Cardiac septum (tissue), 1 donor: ENCODE measurements at places on chromosomes 12 and 14.
A peak's percentile ranks its signal among the peaks of the same experiment; 100 is the strongest.

- DNase-seq = peak; percentile 90
Measured at GRCh38 chr14:24366721-24367513, 1.1 kb upstream of the NFATC4 start.

DNA sequence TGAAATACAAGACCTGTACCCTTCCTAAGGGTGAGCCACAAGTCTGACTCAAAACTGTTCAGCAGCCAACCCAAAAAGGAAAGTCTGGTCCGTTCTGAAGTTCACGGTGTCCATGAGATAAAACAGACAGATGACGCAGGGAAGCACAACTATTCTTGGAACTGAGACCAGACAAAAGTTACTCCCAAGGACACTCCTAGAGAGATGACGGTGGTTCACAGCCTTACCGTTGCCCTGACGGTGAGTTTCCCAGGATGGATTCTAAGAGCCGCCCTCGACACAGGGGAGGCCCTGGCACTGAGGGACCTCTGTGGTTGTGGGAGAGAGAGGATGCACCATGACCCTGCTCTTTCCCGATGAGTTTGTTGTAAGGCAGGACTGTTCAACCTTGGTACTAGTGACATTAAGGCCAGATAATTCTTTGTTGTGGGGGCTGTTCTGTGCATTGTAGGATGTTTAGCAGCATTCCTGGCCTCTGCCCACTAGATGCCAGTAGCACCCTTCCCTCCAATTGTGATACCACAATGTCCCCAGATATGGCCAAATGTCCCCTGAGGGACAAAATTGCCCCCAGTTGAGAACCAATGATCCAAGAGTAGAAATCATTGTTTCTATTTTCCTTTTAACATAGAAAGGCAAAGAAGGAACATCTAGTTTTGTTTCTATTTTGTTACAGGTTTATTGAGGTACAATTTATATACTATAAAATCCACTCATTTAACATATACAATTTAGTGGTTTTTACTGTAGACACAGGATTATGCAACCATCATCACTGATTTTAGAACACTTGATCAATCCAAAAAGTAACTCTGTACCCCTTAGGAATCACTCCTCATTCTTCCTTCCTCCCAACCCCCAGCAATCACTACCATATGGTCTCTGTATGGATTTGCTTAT, 23.0 kb downstream of the OR10P1 start:
- DNase-seq = peak; percentile 76

DNA sequence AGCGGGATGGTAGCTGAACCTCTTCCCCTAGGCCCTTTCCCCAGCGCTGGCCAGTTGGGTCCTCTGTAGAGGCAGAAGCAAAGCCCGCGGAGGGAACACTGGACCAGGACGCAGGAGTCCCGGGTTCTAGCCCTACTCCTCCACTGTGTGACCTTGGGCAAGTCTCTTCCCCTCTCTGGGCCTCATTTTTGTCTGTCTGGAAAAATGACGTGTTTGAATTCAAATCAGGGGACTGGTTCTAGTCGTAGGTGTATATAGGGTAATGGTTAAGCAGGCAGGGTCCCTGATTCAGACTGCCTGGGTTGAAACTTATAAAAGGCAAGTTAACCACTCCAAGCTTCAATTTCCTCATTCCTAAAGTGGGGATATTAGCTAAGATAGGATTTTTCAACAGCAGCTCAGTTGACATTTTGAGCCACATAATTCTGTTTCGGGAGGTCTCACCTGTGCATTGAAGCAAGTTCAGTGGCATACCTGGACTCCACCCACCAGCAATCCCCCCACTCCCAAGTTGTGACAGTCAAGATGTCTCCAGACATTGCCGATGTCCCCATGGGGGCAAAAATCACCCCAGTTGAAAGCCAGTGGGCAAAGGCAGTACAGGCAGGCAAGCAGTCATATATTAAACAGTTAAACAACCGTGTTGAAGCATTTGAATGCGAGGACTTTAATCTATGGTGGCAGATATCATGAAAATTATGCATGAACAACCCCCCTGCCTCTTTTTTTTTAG, 899 bp downstream of the TPCN1 start:
- DNase-seq = no peak

DNA sequence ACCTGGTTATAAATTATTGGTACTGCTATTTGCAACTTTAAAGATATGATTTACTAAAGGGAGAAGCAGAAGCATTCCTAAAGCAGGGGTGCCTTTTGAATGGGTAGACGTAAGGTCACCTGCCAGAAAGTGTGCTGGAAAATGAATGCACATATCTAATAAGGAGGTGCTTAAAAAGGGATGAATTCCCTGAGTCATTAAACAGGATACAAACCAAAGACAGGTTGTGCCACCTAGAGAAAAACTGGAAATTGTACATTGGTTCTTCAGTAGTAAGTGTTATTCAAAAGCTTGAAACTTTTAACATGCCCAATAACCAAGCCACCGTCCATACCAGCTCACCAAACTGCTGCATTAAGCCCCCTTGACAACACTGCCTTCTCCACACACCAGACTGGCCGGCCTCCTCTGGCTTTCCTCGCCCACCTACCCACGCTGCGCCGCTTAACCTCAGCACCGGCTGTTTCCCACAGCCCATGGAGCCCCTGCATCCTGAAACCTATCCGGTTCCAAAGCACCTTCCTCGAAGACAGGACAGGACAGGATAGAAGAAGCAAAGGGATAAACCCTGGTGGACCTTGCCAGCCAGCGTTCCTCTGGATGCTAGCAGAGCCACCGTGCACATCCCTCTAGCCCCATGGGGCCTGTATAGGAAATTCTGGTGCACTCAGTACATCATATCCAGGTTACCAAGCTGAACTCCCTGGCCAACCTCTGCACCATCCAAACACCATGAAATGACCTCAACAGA, 201.5 kb upstream of the CAND1 start:
- no peak for DNase-seq

DNA sequence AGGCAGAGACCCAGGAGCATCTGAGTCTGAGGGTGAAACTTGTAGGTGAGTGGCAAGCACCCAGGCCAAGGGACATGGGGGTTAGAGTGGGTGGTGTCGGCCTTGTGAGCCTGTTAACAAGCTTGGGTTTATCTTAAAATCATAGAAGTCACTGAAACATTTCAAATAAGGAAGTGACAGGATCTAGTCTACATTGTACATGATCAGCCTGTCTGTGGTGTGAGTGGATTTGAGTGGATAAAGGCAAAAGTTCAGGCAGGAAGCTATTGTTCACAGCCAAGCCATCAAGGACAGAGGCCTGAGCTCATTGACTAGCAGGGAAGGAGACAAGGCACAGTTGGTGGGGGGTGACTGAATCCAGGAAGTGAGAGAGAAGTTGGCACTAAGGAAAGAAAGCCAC, 59.3 kb upstream of the FKBP4 start:
- DNase-seq = no peak

GRCh38 chr12:109927622-109928021, 27.5 kb downstream of the TCHP start:
- DNase-seq = no peak

- DNase-seq = no peak
Measured at GRCh38 chr14:77004711-77005460, 23.6 kb downstream of the IRF2BPL start.

DNA sequence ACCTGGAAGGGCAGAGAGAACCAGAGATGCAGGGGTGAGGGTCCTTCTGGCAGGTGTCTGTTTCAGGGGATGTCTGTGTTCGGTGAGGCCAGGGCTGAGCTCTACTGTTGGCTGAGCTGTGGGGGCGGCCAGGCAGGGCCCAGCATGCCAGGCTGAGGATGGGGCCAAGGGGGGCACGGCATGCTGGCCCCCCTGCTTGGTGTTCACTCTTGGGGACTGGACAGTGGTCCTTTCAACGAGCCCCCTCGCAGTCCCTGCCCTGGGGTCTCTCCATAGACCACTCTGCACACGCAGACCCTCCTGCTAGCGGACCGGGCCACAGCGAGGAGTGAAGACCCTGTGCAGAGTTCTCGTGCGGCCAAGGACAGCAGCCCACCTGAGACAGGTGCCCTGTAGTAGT, 56.3 kb downstream of the KIF26A start:
- no peak for DNase-seq

DNA sequence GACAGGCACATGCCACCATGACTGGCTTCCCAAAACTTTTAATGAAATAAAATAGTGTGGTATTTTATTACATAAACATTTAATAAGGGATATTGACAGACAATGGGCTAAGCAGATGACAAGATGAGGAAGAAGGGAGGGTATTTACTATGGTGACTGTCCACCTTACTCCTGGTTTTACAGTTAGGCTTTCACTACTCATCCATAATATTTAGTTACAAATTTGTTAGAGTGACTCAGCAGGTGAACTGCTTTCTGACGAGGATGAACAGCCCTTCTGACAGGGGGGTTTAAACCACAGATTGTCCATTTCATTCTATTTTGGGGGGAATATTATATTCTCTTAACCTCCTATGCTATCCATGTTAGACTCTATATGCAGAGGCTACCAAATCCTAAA, 3.6 kb upstream of the PALS1 start:
- no peak for DNase-seq

DNA sequence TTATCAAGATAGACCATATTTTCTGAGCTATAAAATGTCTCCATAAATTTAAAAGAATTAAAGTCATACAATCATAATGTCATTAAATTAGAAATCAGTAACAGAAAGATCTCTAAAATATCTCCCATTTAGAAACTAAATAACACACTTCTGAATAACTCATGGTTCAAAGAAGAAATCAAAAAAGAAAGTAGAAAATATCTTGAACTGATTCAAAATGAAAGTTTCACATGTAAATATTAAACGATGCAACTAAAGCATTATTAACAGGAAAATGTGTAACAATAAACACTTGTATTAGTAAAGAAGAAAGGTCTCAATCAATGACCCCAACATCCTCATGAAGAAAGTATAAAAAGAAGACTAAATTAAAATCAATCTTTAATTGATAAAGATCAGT, 50.5 kb upstream of the PZP start:
- no peak for DNase-seq

DNA sequence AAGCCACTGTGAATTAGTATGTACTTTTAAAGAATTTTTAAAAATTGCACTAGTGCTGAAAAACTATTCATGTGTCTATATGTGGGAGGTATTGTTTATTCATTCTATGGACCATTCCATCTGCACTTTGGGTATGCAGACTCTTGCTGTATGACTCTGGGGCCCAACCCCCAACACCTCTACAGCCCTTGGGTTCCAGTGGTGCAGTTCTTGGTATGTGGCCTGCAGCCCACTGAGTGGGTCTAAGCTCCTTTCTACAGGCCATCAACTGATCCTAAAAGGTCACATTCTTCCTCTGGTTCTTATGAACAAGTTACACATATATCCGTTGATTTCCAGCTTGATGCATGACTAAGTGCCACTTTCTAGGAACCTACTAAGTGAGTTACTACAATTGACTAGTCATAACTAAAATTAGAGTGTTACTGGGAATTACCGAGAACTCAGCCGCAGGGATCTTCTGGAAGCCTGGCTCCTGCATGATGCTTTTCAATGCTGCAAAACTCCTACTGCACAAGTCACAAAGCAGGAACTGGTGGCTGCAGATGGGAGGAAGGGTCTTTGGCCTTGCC, 62.4 kb upstream of the MED13L start:
- no peak for DNase-seq

- no peak for DNase-seq
Measured at GRCh38 chr12:123270214-123271000, 1.2 kb downstream of the CDK2AP1 start.

GRCh38 chr14:100576091-100577085, 10.8 kb downstream of the BEGAIN start:
- DNase-seq = peak; percentile 36

DNA sequence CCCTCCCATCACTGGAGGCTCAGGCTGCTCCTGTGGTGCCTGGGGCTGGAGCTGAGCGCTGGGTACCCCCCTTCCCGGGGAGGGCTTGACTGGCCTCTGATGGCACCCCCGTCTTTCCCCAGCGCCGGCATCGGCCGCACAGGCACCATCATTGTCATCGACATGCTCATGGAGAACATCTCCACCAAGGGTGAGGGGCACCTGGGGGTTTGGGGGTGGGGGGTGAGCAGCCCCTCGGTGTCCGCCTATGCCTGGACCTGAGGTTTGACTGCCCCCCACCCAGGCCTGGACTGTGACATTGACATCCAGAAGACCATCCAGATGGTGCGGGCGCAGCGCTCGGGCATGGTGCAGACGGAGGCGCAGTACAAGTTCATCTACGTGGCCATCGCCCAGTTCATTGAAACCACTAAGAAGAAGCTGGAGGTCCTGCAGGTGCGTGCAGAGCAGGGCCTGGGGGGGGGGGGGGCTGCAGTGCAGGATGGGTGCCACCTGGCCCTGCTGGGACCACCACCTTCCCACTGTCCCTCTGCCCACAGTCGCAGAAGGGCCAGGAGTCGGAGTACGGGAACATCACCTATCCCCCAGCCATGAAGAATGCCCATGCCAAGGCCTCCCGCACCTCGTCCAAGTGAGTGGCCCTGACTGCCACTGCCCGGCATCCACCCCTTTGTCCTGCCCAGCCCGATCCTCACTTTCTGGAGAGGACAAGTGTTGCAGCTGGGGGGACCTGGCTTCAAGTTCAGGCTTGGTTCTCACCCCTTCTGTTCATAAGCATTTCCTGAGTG, 8.8 kb downstream of the PTPN6 start:
- no peak for DNase-seq

DNA sequence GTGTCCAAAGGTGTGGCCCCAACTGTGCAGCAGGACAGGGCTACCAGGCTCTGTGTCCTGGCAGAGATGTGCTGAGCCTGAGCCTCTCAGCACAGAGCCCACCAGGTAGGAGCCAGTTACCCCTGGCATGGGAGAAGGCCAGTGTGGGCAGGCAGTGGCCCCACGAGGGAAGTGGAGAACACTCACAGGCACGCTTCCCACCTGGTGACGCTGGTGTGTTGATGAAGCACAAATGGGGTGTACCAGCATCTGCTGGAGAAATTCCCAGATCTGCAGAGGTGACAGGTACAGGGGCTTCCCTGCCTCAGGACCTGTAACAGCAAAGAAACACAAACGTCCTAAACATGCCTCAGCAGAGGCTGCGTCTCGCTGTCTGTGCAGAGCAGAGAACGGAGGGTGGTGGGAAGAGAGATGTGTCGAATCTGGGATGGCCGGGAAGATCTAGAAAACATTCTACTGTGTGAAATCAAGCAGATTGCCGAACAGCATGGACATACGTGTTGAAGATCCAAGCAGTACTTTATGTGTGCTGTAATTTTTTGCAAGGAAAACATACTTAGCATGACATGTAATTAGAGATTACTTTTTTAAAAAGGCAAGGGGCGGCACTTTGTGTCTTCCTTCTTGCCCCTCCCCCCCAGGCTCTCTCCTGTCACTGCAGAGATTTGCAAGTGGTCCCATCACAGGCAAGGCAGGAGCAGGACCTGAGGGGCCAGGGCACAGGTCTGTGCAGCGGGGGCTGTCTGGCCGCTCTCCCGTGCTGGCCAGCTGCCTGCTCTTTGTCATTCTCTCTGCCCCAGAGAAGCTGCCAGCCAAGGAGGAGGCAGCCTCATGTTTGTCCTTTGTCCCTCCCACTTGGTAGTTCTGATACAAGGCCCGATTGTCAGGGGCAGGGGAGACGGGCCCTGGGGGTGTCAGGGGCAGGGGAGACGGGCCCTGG, 17.3 kb downstream of the HIP1R start:
- DNase-seq = no peak

- no peak for DNase-seq
Measured at GRCh38 chr14:105250986-105251385, 2.7 kb downstream of the BTBD6 start.

GRCh38 chr12:45612044-45612794, 117.3 kb upstream of the ARID2 start:
- DNase-seq = no peak

- DNase-seq = no peak
Measured at GRCh38 chr12:106074361-106074705, 64.4 kb downstream of the NUAK1 start.

- no peak for DNase-seq
Measured at GRCh38 chr14:39474416-39474911, 42.2 kb upstream of the FBXO33 start.

- no peak for DNase-seq
Measured at GRCh38 chr14:34252227-34252626, 209.8 kb downstream of the SPTSSA start.
